ENCODE measurements at places on chromosomes 4 and X. TPM values are rescaled to one million over a fixed set of nuclear protein-coding genes. Genes with fewer than 3 reads are reported as not detected.

DNA sequence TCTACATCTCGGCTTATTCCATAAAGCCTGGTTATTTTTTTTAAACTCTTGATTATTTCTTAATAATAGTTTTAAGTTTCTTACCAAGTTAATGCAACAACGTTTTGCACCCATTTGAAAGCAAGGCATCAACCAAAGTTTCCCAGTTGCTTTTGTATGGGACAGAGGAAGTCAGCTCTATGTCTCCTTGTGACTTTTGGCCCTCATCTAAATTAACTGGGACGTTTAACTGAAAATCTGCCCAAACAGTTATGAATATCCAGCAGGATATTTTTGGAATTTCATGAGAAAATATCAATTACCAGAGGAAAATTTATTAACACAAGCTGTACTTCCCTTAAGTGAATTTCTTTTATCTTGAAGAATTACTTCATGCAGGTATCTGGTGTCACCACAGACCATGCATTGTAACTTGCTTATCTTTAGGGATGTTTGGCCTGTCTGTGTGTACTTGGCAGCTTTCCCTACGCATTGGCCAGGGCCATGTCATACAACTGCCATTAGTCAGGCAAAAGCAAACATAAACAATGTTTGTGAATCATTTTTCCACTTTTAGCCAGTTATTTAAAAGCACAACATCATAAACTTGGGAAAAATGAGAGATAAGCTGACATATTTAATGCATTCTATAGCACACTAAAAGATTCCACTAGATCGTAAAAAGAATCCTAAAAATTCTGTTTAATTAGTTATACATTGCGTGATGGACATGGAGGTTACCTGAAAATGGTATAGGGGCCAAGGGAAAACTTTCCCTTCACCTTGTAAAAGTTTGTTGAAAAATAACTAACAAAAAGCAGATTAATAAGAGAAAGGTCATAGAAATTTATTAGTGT is 101.4 kb upstream of the PDE5A start:
- no peak for DNase-seq

GLA gene
- total RNA-seq = 207 TPM

- no peak for DNase-seq
These were observed 691 bp downstream of the SCARB2 start for GRCh38 chr4:76212851-76213414.

DNA sequence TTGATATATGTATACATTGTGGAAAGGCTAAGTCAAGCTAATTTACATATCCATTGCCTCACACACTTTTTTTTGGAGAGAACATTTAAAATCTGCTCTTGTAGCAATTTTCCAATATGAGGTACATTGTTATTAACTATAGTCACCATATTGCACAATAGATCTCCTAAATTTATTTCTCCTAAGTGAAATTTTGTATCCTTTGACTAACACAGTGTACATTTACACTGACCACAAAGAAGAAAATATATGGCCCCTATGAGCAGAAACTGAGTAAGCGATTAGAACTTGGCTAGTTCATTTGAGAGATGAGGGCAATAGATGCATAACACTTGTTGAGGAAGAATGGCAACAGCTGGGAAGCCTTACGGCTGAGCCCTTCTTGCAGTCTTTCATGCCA is 20.3 kb upstream of the GUCY1B1 start:
- DNase-seq = no peak

- DNase-seq = no peak
These were observed 39.5 kb downstream of the EFNB1 start for GRCh38 chrX:68868316-68868715.

XAGE2 gene
- not detected for total RNA-seq
